ENCODE measurements at places on chromosomes 2 and 18.

GRCh38 chr18:23553887-23554286, 32.4 kb downstream of the NPC1 start:
- DNase-seq, result no peak

DNA sequence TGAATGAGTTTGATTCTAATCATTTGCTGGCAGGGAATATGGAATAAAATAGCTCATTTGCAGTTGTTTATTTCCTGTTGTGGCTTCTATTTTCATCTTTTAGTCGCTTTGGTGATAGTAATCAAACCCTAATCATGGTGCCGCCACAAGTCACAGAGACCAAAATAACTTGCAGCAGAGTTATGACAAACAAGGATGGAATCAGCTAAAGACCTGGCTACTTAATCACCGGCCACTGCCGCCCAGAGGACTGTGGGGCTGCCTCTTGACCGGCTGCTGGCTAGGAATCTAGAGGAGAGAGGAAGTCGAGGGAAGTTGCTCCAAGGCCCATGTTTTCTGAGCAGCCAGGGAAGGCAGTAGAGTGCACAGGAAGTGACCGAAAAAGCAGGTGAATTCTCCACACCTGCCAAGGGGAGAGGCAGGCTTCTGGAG, 5.1 kb upstream of the SMAD7 start:
- no peak for DNase-seq

DNA sequence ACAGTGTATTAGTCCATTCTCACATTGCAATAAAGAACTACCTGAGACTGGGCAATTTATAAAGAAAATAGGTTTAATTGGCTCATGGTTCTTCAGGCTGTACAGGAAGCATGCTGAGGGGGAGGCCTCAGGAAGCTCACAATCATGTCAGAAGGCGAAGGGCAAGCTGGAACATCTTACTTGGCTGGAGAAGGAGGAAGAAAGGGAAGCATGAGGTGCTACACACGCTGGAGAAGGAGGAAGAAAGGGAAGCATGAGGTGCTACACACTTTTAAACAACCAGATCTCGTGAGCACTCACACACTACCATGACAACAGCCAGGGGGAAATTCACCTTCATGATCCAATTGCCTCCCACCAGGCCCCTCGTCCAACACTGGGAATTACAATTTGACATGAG, 95.3 kb upstream of the FAM110C start:
- no peak for DNase-seq

DNA sequence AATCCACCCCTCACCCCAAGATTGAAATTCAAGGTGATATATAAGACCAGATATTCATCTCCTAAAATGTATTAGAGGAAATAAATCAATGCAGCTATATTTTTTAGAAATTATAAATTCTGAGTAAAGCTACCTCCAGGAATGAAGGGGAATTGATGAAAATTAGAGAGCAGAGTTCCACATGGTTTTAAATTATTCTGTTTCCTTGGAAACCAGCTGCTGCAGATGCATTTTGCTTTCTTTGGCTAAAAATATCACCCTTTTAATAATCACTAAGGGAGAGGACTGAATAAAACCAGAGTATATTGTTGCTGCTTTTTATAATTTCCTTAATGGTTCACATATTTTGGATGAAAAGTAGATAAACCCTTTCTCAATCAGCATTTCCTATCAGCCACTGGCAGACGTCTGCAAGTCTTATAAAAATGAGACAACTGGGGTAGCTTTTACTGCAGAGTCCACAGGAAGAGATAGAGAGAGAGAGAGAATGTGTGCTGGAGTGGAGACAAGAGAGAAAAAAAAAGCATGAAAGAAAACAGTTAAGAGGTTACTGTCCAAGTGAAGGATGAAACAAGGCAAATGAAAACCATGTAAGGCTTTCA, 2.0 kb downstream of the CSRNP3 start:
- DNase-seq, result no peak

DNA sequence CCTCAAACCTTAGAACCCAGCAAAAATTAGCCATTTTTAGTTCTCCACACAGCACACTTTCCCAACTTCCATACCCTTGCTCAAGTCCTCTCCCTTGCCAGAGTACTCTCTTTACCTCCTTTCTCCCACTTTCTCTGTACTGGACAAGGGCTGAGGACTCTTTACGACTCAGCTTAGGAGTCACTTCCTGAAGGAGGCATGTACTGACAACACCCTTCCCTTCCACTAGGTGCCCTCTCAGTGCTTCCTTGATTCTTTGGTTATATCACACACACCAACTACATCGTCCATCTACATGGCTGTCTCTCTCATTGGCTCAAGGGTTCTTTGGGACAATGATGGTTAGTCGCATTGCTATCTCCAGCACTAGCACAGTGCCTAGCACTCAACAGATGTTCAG, 5.2 kb upstream of the C18orf63 start:
- DNase-seq, result no peak

GRCh38 chr2:234536178-234536965, 39.5 kb upstream of the ARL4C start:
- no peak for DNase-seq

DNA sequence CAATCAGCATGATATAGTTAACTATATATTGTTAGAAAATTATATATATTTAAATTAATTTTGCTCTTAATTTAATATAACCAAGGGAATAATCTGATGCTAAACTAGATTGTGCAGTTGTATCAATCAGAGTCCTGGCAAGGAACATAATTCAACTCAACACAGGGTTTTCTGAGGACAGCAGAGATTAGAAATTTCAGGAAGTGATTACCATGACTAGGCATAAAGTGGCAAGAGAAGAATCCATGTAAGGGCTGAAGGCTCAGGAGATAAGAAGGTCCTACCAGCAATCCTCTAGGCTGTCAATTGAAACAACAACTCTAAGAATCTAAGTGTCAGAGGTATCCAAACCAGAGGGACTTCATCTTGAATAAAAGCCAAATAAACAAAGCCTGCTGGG, 807.8 kb downstream of the DSC3 start:
- DNase-seq, result no peak

DNA sequence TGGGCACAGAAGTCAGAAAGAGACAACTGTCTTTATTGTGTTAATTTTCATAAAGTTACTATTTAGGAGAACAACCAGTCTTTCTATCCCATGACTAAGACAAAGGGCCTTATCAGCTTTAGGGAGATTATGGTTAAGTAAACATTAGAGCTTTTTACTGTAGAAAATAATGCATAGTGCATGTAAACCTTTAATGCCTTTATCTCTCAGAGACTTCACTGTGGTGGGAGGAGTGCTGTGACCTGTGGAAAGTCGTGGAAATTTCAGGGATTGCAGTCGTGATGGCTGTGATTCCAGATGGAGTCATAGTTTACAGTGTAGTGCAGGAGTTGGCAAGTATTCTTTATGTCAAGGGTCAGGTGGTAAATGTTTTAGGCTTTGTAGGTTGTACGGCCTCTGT, 15.8 kb downstream of the ZNF236 start:
- DNase-seq, result no peak

GRCh38 chr2:60097298-60097697, 456.2 kb downstream of the BCL11A start:
- no peak for DNase-seq

- no peak for DNase-seq
Observed at GRCh38 chr18:46899274-46899948, 17.9 kb downstream of the PIAS2 start.

DNA sequence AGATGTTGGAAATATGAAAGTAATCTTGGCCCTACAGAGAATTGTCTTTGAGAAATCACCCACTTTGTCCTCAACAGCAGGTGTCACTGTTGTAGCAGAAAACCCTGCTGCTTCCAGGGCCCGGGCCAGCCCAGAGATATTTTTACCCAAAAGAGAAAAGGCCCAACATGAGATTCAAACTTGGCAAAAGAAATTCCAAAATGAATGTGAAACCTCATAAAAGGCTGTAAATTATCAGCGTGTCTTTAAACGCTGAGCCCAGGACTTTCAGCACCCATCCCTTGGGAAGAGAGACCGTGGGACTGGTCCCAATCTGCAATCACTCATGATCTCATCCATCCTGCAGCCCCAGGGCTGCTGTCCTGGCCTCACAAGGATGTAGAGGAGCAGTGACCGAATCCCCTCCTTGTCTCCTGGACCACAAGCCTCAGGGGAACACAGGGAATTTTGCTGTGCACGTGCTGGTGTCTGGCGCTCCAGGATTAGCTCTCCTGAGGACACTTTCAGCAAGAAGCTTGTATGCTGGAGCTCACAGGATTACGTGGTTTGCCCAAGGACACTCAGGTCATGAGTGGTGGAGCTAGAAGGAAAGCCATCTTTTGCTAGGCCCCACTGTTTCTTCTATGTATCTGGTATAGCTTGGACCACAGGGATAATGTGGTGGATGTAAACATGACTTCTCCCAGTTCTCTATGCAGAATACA, 202.1 kb downstream of the RNF144A start:
- no peak for DNase-seq

GRCh38 chr18:40877096-40877495, 1077.9 kb upstream of the PIK3C3 start:
- DNase-seq, result no peak

GRCh38 chr2:144524118-144525009, 4.4 kb upstream of the ZEB2 start:
- no peak for DNase-seq

- DNase-seq, result no peak
Observed at GRCh38 chr2:167794554-167795255, 452.7 kb downstream of the STK39 start.

DNA sequence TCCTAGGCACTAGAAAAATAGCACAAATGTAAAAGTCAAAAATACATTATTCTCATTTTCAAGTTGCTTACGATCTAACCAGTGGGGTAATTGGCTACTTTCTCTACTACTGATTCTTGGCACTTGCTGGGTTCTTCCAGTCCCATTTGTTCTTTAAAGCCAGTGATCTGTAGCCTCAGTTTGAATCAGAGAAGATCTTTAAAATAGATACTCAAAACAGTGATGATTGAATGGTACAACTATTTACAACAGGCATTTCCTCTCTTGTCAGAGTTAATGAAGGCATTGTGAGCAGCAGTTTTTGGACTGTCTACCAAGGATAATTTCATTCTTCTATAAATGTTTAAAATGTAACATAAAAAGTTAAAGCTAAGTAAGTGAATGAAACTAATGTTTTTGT, 128.3 kb upstream of the FSIP2 start:
- no peak for DNase-seq

- DNase-seq, result peak; percentile 16
Observed at GRCh38 chr2:135473567-135473966, 57.5 kb downstream of the ZRANB3 start.
